ENCODE measurements at places on chromosomes 7 and 10.

GRCh38 chr10:28823501-28824075, 146.3 kb downstream of the BAMBI start:
- DNase-seq, result no peak

DNA sequence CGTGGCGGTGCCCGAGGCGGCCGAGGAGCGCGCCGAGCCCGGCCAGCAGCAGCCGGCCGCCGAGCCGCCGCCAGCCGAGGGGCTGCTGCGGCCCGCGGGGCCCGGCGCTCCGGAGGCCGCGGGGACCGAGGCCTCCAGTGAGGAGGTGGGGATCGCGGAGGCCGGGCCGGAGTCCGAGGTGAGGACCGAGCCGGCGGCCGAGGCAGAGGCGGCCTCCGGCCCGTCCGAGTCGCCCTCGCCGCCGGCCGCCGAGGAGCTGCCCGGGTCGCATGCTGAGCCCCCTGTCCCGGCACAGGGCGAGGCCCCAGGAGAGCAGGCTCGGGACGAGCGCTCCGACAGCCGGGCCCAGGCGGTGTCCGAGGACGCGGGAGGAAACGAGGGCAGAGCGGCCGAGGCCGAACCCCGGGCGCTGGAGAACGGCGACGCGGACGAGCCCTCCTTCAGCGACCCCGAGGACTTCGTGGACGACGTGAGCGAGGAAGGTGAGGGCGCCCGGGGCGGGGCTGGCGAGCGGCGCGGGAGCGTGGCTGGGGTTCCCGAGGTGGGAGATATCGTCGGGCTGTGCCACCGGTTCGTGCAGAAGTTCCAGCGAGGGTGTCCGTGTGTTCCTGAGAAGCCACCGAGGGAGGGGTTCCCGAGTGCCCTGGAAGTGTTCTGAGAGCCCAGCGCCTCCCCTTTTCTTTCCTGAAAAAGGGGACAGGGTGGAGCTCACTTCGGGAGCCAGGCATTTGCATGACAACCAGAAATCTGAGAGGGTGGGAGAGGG, 495 bp downstream of the EIF3B start:
- DNase-seq, result no peak

- DNase-seq, result no peak
Measured at GRCh38 chr7:37732253-37732652, 48.7 kb downstream of the GPR141 start.

DNA sequence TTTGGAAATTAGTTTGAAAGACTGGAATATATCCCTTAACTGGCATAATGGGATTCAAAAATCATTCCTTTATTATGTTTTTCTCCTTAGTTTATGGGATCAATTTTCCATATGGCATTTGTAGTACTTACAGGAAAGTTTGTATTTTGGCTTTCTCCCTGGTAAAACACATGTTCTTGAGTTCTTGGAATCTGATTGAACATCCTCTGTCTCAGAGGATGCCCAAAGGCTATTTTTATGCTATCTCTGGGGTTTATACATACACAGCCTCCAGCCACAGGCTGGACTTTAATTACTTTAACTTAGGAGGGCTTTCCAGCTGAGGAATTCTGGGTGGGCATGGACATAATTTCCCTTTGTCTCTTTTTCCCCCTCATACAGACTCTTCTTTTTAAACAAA, 236.4 kb downstream of the HGF start:
- DNase-seq, result no peak

DNA sequence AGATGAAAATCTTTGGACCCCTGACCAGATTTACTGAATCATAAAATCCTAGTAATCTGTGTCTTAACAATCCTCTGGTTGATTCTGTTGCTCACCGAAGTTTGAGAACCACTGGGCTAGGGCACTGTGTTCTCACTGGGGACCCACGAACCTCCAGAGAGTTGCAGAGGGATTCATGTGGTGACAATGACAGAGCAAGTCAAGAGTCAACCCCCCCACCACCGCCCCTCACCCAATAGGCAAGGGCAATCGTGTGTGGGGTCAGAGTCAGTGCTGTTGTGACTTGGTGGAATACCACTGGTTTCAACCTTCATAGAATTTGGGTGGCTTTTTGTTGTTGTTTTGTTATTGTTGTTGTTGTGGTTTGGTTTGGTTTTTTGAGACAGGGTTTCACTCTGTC, 23.5 kb upstream of the NRP1 start:
- DNase-seq, result no peak

GRCh38 chr7:4641091-4641666, 40.9 kb upstream of the FOXK1 start:
- DNase-seq, result no peak

- no peak for DNase-seq
Measured at GRCh38 chr7:125149151-125149550, 219.5 kb upstream of the POT1 start.

- no peak for DNase-seq
Measured at GRCh38 chr10:668786-669485, 20.5 kb downstream of the DIP2C start.

GRCh38 chr7:184294-185264, 7.8 kb upstream of the FAM20C start:
- DNase-seq, result no peak

DNA sequence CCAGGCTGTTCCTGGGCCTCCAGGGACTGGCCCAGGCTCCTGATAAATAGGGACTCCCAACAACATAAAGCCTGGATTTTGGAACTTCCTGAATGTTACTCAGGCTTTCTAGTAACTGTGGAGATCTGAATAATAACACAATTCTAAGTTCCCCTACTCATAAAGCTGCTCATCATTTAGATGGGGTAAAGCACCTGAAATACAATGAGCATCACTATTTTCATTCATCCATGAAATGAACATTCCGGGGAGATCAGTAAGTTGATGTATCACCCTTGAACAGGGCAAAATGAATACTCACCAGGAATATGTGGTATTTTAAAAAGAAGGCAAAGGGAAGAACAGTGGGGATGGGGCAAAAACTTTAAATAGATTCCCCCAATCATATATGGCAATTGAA, 48.3 kb upstream of the ATRNL1 start:
- DNase-seq, result no peak

- DNase-seq, result no peak
Measured at GRCh38 chr7:33981671-33982424, 76.5 kb downstream of the BMPER start.

GRCh38 chr7:77330169-77330882, 85.8 kb downstream of the GSAP start:
- no peak for DNase-seq

DNA sequence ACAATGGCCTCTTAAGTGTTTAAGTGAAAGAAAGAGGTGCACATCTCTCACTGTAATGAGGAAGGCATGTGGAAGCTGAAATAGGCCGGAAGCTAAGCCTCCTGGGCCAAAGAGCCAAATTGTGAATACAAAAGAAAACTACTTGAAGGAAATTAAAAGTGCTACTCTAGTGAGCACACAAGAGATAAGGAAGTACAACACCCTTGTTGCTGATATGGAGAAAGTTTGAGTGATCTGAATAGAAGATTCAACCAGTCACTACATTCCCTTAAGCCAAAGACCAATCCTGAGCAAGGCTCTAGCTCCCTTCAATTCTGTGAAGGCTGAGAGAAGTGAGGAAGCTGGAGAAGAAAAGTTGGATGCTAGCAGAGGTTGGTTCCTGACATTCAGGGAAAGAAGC, 8.2 kb downstream of the DKK1 start:
- DNase-seq, result no peak

DNA sequence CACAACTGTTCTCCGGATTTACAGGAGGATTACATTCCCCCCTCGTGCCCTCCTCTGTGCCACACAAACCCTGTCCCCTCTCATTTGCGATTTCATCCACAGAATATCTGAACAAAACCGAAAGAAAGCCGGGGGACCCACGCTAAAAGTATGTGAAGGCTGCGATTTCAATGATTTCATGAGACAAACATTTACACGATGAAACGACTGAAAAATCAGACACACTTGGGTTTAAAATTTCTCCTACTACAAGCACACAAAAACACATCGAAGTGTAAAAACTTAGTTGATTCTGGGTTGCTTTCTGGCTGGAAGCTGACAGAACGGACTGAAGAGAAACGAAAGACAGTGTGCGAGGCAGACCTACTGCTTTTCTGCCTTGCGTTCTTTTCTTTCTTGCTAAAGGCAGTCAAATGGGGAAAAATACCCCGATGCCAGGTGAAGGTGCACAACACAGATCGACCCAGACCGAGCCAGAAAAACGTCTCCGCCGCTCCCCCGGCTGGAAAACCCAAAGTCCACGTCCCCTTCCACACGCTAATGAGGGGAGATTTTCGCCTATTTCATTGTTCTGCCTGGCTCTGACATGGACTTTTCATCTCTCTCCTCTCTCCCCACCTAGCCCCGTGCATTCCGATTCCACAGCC, 1.2 kb downstream of the HIPK2 start:
- no peak for DNase-seq

GRCh38 chr10:124318811-124319210, 99.9 kb downstream of the OAT start:
- DNase-seq, result no peak

DNA sequence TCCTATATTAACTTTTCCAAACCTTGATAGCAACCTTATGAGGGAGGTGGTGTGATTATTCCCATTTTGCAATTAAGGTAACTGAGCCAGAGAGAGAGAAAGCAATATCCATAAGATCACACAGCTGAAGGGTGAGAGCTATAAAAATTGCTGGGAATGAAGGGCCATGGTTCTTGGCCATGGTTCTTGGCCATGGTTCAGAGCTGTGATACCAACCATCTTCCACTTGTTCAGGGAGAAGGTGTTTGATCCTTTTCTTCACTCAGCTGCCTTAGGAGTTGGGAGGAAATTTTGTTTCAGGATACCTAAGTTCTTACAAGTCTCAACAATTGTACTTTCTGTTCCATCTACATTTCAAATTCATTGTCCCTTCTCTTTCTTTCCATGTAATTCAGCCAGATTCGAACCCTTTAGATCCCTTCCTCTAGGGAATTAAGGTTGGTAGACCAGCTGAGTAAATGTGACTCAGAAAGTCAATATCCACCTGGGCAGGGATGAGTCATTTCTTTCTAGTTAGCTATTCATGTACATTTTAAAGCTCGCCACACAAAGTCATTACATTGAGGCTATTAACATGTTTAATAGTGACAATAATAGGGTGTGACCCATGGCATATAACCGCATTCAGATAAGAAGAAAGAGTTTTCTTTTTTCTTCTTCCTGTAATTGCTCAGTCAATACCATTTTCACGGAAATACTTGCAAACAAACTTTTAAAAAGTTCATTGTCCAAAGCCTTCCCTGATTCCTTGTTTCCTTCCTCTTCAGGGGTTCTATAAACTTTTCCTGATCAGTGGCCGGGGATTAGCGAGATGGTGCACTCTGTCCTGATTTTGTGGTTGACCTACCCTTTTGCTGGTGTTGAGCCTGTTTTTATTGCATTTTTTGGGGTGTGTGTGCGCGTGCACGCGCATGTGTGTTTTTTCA, 143.4 kb downstream of the TCF7L2 start:
- no peak for DNase-seq

- DNase-seq, result no peak
Measured at GRCh38 chr10:88987840-88988239, 2.8 kb upstream of the FAS start.

GRCh38 chr7:142807855-142808460, 37.2 kb downstream of the PRSS2 start:
- DNase-seq, result no peak

DNA sequence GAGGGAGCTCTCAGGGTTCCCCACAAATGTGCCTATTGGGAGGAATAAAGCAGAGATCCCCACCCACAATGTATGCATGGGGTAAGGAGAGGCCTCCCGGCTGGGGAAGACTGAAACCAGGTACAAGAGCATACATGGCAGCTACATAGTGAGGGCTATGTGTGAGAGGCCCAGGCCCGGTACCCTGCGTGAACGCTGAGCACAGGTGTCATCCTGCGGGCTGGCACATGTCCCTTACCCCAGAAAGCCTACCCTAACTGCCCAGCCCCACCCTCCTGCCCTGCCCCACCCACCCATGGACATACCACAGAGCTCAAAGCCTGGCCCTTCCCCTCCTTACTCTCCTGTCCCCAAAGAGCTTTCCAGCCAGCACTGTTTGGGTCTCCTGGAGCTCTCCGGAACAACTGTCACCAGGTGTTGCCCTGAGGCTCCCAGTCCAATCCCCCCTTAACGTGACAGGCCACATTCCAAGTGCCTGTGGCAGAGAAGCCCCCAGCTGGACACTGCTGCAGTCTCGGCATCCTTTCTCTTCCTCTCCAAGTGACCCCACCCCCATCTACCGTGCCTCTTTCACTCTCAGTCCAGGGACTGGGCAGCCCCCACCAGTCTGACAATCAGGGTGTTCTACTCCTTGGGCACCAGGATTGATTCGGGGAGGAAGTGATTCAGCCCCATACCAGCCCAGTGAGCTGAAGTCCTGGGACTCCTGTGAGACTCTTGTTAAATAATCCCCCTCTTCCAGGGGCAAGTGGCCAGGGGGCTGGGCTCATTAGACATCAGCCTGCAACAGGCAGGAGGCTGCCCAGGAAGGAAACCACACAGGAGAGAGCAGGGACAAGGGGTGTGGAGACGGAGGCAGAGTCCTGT, 19.6 kb downstream of the GRID1 start:
- DNase-seq, result no peak

Measured in stimulated activated CD8-positive, alpha-beta memory T cell treated with anti-CD3 and anti-CD28 coated beads, Interleukin-15, amount 100 ng/mL, for 1 hour (primary cell).